A172 (cell line): ENCODE measurements at places on chromosomes 7 and 10.

GRCh38 chr10:47023237-47024045, 112.2 kb downstream of the PTPN20 start:
- DNase-seq: no peak

- no peak for DNase-seq
These were observed 39.5 kb downstream of the CRHR2 start for GRCh38 chr7:30642789-30643188.

GRCh38 chr7:103993551-103993950, 4.1 kb upstream of the RELN start:
- DNase-seq: peak; percentile 54

- peak; percentile 99 for DNase-seq
These were observed 21.3 kb downstream of the MDH2 start for GRCh38 chr7:76069238-76069638.

DNA sequence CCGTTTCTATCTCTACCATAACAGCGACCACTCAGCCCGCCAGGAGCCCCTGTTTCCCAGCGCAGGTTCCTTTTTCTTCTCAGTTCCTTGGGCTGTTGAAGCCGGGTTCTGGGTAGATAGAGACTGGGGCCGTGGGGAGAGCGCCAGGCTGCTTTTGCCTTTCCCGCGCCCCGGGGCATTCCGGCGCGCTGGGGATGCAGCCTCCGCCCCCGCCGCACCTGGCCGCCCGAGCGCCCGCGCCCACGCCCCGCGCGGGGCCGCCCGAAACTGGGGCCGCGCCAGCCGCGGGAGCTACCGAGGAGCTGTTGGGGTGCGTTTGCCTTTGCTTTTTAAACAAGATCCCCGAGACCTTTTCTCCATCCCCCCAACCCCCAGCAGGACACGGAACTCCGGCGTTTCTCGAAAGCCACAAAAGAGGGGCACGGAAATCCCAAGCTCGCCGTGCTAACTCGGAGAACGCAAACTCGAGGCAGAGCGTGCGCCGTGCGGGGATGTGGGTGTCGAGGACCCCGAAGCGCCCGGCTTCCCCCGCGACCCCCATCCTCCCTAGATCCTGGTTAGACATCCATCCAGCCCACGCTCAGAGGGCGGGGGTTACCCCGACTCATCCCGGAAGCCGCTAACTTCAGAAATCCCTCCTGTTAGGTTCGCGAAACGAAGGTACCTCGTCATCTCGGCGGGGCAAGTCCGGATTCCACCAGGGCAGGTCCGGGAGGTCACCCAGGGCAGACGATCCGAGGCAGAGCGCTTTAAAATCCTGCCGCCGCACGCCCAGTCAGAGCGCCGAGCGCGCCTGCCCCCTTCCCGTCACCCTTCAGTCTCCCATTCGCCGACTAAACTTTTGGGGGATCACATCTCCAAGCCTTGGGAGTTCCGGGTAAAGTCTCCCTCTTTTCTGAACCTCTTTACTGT, 1.0 kb downstream of the GRM8 start:
- no peak for DNase-seq

DNA sequence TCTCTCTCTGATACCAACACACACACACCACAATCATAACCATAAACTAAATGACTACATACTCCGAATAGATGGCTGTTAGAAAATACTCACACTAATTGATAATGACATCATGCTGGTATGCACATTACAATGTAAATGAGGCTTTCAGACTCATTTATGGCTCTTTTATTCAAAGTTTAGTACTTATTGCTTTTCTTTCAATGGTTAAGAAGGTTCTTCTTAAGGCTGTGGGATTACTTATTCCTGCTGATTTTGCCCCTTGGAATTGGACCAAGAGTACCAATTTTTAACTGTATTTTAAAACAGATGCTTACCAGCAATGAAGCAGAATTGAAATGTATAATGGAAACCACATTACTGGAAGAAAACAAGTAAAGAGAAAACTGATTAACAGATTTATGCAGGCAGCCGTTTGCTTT, 20.6 kb upstream of the CABCOCO1 start:
- no peak for DNase-seq

DNA sequence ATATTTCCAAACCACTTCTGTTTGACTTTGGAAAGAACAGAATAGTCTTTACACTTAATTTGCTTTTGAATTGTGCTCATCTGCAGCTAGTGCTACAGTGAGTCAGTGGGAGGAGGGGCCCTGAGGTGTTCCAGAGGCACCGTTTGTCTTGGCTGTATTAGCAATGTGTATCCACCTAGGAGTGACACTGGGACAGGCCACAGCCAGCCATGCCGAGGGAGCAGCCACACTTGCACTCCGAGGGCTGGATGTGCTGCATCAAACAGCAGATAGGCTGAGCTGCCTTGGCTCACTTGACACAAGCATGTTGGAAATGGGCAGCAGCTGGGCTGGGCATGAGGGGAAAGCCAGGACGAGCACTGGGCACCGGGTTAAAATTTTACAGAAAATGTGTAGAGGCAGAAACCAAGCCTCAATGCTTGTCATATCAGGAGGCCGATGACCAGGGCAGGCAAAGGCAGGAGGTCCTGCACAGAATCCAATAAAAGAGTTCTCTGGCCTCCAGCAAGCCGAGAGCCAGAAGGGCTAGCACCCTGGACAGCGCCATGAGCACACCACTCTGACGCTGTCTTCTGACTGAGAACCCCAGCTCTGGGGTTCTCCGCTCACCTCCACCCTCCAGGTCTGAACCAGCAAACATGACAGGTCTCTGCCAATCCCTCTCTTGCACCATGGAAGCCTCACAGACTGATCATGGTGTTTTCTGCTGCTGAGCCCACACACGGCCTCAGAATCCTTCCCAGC, 163.3 kb downstream of the GRID1 start:
- peak; percentile 39 for DNase-seq

GRCh38 chr10:78750418-78750817, 318.3 kb upstream of the ZMIZ1 start:
- no peak for DNase-seq

GRCh38 chr10:93236393-93237040, 162.8 kb downstream of the CYP26A1 start:
- DNase-seq: no peak

DNA sequence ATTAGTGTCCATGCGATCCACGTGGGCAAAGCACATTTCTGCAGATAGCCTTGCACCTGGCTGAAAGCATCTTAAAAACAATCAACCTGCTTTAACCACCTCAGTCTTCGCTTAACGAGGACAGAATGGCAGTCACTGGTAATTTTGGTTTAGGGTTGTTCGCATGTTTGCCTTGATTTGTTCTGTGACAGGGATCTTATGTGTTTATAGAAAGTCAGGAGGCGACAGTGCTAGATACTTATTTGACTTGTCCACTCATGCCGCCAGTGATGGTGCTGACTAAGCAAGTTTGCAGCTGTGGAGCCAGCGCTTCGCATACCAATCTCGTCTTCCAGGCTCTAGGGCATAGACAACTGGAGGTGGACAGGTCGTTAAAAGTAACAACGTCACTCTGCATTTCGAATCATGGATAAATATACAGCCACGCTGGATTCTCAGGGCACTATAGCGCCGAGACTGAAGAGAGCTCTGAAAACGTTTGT, 1.2 kb upstream of the TMEM243 start:
- DNase-seq: no peak

DNA sequence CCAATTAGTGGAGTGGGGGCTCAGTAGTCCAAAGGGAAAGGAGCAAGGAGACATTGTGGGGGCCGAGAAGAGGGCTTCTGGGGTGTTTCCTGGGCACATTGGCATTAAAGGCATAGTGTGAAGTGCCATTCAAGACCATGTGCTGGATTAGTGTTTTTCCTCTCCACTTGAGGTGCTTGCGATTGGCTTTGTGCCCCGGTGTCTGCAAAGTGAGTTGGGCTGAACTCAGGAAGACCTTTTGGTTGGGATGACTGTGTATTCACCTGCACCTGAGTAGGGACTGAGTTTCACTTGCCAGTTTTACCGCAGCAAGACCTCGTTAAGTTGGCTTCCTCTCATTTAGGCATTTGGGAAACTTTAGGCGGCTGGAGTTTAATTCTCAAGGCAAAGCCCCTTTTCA, 73.0 kb downstream of the TCF7L2 start:
- DNase-seq: no peak

DNA sequence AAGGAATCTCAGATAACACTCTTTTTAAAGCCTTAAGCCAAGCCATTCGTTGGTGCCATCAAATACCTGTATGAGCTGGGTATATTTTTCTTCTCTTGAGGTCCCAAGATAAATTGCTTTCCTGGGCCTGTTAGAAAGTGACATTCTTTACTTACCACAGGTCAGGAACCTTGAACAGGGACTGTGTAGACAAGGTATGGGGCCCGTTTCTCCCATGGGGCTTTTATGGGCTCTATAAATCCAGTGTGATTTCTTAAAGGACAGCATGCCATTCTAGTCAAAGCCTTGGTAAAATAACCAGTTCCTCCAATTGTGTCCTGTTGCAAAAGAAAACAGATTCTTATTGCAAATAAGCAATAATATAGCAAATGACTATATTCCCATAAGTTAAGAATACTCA, 24.8 kb upstream of the ARHGAP12 start:
- no peak for DNase-seq

DNA sequence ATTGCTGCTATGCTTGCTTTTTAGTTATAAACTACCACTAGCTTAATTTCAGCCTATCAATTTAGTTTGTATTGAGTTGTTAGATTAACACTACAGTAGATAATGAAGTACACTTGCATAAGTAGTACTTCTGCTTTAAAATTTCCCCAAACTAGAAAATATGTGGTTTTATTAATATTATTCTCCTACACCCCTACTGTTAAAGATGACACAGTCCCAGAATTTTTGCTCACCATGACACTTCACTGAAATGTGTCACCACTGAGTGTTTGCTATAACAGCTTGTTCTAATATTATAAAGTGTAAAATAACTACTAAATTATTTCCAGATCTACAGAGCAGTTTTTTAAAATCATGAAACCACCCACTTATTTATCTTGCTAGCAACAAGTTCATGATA, 31.6 kb downstream of the RHEB start:
- DNase-seq: no peak

GRCh38 chr7:132022188-132022587, 465.8 kb upstream of the PODXL start:
- DNase-seq: no peak
